ENCODE measurements at places on chromosomes 16 and 17.

- no peak for DNase-seq
- no peaks in the 10 kb centered on the region for H3K4me1 ChIP-seq
- H3K4me3 ChIP-seq = no peak overlapping the region
- no peaks in the 10 kb centered on the region for H3K27me3 ChIP-seq
- no peak overlapping the region for H3K27ac ChIP-seq
Observed at GRCh38 chr16:11187522-11188023, 68.4 kb downstream of the SOCS1 start.

- H3K27ac ChIP-seq = no peak overlapping the region
- no peak for DNase-seq
- no peaks in the 10 kb centered on the region for H3K27me3 ChIP-seq
- no peaks in the 10 kb centered on the region for H3K4me1 ChIP-seq
- no peak overlapping the region for H3K4me3 ChIP-seq
Observed at GRCh38 chr17:2178798-2179501, 124.0 kb downstream of the HIC1 start.

- H3K4me1 ChIP-seq = no peaks in the 10 kb centered on the region
- DNase-seq = no peak
- H3K36me3 ChIP-seq = peaks cover 11% of the 10 kb centered on the region
- H3K27ac ChIP-seq = no peak overlapping the region
Observed at GRCh38 chr17:21190078-21190477, 23.9 kb downstream of the TMEM11 start.

- H3K27ac ChIP-seq = no peak overlapping the region
- no peaks in the 10 kb centered on the region for H3K27me3 ChIP-seq
- no peaks in the 10 kb centered on the region for H3K36me3 ChIP-seq
- no peak overlapping the region for H3K4me3 ChIP-seq
Observed at GRCh38 chr16:73028263-73028662, 19.7 kb downstream of the ZFHX3 start.

GRCh38 chr16:62014319-62014923 lies 21.8 kb downstream of the CDH8 start:
- H3K27ac ChIP-seq = no peak overlapping the region
- no peak for DNase-seq
- no peaks in the 10 kb centered on the region for H3K27me3 ChIP-seq
- no peak overlapping the region for H3K4me3 ChIP-seq
- H3K4me1 ChIP-seq = no peaks in the 10 kb centered on the region

DNA sequence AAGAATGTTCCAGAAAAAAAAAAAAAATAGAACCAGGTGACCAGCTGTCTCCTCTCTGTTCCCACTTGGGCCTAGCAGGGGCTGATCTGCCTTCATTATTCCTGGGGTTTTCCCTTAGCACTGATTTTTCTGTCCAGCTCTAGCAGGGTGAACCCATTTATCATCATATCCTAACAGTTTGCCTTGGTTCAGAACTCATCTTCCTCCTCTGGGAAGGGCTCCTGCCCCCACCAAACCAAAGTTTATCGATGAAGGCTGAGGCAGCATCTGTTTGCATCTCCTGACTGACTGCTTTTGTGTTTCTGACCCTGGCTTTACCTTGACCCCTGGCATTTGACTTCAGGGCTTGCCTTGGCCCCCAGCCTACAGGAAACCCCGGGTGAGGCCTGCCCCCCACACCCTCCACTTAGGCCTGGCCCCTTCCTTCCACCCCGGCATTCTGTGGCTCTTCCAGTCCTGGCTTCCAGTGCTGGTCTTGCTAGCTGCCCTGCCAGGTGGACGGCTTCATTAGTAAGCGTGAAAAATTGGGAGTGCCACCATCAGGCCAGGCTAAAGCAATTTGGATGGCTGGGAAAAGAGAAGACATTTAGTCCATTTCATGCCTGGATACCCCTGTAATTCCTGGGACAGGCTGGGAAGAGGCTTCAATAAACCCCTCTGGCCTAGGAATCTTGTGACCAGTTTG lies 164.9 kb downstream of the CCDC182 start:
- H3K27ac ChIP-seq = no peak overlapping the region
- H3K27me3 ChIP-seq = no peaks in the 10 kb centered on the region
- no peak overlapping the region for H3K4me3 ChIP-seq
- no peaks in the 10 kb centered on the region for H3K36me3 ChIP-seq
- no peaks in the 10 kb centered on the region for H3K4me1 ChIP-seq
- no peak for DNase-seq

Data from effector memory CD4-positive, alpha-beta T cell (primary cell).